AG04449 (cell line): ENCODE measurements at places on chromosomes 12 and 14.

DNA sequence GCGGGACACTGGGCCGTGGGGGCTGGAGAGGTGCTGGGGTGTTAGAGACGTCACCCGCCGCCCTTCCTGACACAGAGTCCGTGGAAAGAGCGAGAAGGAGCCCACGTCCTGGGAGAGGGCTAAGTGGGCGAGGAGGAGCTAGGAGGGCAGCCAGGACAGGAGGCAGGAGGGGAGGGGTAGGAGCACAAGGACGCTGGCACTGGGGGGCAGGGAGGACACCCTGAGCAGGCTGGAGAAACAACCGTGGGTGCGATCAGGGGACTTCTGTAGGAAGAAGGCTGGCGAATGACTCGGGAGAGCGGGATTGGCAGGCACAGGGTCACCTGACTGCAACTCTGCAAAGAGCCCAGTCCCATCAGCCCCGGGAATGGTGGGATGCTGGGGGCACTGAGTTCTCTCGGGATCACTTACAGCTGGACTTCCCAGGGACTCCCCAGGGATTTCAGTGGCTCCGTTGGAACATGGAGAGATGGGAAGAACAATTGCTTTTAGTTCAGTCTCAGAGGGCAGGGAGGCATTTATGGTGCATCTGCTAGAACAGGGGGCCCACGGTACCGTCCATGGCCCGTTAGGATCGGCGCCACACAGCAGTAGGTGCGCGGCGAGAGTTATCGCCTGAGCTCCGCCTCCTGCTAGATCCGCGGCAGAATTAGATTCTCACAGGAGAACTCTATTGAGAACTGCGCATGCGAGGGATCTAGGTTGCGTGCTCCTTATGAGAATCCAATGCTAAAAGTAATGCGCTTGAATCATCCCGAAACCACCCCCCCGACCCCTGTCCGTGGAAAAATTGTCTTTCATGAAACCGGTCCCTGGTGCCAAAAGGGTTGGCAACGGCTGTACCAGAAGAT lies 24.3 kb downstream of the UBR7 start:
- no peak for DNase-seq

DNA sequence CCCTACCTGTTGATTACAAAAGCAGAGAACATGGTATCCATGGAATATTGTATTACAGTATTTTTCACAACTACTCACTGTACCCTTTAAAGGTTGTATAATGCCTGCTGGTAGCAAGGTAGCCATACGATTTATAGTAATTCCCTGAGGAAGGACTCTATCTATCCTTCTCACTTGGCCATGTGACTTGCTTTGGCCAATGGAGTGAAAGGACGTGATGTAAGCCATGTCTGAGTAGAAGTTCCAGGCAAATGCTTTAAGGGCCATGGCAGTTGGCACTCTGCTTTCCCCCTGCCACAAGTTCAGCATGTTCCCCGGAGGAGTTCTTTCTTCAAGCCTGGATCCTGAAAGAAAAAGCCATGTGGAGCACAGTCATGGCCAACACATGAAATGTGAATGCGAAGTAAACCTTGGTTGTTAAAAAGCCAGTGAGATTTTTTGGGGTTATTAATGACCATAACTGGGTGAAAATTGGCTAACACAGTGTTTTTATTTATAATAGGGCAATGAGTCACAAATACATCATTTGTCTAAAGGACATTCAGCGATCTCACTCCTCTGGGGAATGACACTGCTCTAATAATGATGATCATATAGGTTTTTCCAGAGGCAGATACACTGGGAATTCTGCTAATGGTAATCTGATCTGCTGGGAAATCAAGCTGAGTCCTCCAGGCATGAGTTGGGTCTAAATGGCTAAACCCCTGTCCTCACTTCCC lies 67.4 kb upstream of the SLC38A2 start:
- DNase-seq, result no peak

DNA sequence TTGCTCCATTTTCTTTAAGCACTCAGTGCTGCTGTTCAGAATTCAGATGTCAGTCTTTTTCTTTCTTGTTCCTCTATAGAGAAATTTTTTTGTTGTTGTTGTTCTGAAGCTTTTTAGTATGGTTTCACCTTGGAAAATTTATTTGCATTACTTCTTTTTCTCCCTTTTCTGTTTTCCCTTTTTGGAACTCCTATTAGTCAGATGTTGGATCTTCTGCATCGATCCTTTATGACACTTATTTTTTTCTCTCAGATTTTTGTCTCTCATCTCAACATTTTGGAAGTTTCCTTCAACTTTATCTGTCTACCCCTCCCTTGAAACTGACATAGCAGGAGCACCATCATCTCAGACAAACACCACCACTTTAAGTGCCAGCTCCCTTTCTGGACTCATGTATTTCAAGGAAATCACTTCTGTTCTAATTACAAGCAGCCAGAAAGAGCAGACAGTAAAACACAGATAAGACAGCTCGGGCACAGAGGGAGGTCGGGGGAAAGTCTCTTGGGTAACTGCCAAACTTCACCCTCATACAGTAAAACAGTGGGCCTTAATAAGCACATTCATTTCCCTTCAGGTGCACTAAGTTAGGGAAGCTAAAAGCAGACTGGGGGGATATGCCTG lies 222.7 kb upstream of the PLXNC1 start:
- DNase-seq, result no peak

GRCh38 chr12:110766311-110767154 lies 23.8 kb upstream of the PPP1CC start:
- DNase-seq, result no peak

GRCh38 chr12:2475984-2476383 lies 318.8 kb upstream of the FKBP4 start:
- DNase-seq, result no peak

- no peak for DNase-seq
These were observed 244.4 kb upstream of the GARIN2 start for GRCh38 chr14:66944872-66945271.

DNA sequence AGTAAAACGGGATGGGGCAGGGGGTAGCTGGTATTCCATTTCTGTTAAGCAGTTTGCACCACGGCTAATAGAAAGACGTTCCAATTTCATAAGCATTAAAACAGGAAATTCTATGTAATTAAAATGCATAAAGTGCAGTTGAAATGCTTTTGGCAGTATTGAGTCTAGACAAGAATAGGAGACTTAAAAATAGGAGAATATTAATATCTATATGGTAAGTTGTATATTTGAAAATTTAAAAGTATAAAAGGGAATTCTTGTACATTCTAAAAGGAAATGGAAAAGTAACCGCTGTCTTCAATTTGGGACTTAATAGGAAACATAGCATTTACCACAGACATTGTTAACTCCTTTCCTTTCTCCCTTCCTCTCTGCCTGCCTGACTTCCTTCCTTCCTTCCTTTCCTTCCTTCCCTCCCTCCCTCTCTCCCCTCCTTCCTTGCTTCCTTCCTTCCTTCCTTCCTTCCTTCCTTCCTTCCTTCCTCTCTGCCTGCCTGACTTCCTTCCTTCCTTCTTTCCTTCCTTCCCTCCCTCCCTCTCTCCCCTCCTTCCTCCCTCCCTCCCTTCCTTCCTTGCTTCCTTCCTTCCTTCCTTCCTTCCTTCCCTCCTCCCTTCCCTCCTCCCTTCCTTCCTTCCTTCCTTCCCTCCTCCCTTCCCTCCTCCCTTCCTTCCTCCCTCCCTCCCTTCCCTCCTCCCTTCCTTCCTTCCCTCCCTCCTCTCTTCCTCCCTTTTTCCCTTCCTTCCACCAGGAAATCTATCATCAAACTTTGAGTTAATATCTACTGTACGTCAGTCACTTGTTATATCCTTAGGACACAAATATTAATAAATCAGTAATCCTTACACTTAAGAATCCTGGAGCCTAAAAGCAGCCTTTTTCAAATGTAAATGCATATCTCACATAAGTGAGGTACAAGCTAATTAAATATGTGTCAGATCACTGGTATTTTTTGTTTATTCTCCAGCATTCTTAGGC lies 1049.3 kb downstream of the GALC start:
- no peak for DNase-seq

GRCh38 chr12:124479680-124480468 lies 87.5 kb downstream of the NCOR2 start:
- no peak for DNase-seq

GRCh38 chr12:50728417-50728816 lies 35.5 kb upstream of the ATF1 start:
- DNase-seq, result no peak

- no peak for DNase-seq
These were observed 44.6 kb downstream of the DUSP6 start for GRCh38 chr12:89307474-89308253.

DNA sequence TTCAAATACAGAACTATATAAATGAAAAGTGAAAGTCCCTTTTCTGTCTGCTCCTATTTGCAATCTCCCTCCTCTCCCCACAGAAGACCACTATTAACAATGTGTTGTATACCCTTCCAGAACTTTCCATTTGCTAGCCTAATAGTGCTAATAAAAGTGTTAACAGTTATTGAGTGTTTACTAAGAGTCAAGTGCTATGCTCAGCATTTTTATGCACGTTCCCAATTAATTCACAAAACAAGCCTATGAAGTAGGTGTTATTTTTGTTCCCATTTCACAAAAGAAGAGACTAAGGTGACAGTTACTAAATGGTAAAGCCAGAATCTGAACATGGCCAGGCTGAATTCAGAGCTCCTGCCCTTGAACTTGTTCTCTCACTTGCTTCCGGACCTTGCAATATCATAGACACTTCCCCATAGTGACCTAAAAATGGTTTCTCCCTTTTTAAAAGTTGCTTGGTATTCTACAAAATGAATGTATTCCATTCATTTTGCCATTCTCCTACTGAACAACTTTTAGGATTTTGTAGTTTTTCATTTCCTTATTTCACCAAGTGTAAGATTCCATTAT lies 1.6 kb upstream of the PRKAB1 start:
- no peak for DNase-seq

DNA sequence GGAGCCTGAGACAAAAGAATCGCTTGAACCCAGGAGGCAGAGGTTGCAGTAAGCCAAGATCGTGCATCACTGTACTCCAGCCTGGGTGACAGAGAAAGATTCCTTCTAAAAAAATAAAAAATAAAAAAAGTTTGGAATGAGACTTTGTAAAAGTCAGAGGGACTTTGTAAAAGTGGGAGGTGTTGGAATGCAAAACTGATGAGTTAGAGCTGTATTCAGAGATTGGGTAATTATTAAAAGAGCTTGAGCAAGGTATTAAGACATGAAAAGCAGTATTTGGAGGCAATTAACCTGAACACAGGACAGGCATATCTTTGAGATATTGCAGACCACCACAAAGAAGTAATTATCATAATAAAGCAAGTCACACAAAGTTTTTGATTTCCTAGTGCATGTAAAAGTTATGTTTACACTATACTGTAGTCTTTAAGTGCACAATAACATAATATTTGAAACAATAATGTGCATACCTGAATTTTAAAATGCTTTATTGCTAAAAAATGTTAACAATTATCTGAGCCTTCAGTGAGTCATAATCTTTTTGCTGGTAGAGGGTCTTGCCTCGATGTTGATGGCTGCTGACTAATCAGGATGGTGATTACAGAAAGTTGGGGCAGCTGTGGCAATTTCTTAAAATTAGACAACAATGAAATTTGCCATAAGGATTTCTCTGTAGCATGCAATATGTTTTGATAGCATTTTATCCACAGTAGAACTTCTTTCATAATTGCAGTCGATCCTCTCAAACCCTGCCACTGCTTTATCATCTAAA lies 33.1 kb downstream of the PHLDA1 start:
- DNase-seq, result no peak

- DNase-seq, result no peak
These were observed 50.7 kb downstream of the FLRT2 start for GRCh38 chr14:85580536-85581140.

- DNase-seq, result no peak
These were observed 16.0 kb downstream of the OLR1 start for GRCh38 chr12:10155966-10156365.

GRCh38 chr12:103369929-103370328 lies 125.8 kb downstream of the C12orf42 start:
- DNase-seq, result no peak

DNA sequence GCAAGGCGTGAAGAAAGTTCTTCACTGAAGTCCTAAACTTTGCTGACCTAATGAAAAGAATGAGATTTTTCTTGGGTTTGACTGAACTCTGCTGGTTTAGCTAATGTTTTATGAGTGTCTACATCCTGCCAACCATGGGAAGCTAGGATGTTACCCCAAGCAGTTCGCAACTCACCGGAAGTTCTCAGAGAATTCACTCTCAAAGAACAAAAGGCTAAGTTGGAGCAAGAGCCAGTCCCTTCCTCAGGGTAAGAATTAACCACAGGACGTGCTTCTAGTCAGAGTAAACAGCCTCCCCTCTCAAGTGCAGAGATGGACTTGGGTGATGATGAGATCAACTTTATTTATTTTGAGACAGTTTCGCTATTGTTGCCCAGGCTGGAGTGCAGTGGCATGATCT lies 37.3 kb downstream of the TCHP start:
- no peak for DNase-seq

- DNase-seq, result no peak
These were observed 1.2 kb downstream of the CIROP start for GRCh38 chr14:23103581-23103980.

DNA sequence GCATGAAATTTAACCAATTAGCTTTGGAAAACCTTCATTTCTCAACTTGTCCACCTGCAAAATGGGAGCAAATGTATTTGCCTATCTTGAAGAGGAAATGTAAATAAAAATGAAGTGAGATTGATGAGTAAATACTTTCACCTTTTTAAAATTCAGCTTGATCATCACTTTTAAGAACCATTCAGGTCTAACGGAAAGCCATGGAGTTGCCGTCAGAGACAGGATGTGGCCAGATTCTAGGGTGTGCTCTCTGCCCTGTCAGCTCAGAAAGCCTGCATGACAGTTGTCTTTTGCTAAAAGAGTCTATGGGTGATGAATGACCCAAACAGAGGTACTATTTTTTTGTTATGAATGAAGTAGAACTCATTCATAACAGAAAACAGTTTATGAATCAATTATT lies 104.3 kb upstream of the SLC35F4 start:
- no peak for DNase-seq

DNA sequence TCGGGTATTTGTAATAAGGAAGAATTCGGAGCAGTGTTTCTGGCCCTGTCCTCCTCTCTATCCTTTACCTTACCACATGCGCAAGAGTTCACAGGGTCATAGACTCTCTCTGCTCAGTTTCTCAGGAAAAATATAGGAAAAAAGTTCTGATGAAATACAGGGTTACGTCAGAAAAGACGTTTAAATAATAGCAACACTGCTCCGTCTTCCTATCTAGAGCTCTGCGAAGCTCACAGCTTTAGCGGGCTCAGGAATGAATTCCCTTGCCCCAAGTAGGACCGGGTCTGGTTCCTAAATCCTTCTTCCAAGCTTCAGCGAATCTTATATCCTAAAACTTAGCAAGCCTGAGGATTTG lies 365 bp downstream of the CCDC59 start:
- no peak for DNase-seq

DNA sequence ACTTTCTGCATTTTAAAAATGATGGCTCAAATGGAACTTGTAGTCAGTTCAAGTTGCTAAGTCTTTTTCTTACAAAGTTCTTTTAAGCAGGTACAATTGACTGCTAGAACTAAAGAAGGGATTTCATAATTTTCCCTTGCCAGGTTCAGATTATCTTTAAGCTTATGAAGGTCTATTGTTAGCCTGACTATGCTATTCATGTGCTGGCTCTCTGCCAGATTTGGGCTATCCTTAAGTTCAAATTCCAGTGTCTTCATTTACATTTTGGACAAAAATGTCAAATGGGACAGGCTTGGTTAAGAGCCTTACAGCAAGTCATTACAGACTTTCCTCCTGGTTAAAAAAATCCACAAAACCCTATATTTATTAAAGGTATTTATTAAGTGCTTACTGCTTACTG lies 42.3 kb downstream of the INSM2 start:
- no peak for DNase-seq
